ENCODE measurements at places on chromosomes 2 and 18. TPM values are rescaled to one million over a fixed set of nuclear protein-coding genes. Genes with fewer than 3 reads are reported as not detected.
A peak's percentile ranks its signal among the peaks of the same experiment; 100 is the strongest.

Gene ADD2
- 18.3 TPM for total RNA-seq

GRCh38 chr2:200620606-200621390, 35.0 kb downstream of the AOX1 start:
- no peak for DNase-seq

Gene RRM2
- 682 TPM for total RNA-seq

- no peak for DNase-seq
Measured at GRCh38 chr18:59455728-59456276, 96.7 kb upstream of the LMAN1 start.

DNA sequence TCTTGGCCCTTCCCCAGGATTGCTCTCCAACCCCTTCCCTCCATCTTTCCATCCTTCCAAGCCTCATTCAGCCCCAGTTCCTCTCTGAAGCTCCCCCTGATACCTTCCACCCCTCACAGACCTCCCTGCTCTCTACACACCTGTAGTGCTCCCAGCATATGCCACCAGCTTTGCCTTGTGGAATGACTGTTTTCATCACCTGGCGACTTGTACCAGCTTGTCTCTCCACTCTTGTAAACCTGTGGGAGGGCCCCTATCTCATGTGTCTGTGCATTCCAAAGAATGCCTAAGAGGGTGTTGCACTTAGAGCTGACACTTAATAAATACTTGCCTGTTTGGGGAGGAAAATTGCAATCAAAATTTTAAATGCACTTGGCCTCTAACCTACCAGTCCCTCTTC, 198.7 kb downstream of the BCL11A start:
- no peak for DNase-seq

Gene LOXHD1
- 0.14 TPM for total RNA-seq

Gene GPR39
- total RNA-seq = not detected

DNA sequence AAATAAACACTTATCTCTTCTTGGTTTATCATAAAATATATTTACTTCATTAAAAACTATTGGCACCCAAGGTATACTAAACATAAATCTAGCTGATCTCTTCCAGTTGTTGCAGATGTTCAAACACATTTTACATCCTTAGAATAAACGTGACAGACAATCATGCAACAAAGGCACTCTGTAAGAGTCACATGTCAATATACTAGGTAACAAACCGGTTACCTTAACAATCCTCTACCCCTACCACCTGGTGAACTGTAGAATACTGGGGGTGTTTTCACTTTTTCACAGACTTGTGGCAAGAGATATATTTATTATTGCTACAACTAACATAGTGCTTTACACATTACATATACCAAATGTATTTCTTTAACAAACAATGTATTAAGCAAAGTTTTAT, 15.8 kb downstream of the STK17B start:
- no peak for DNase-seq

GRCh38 chr2:64656379-64656778, 2.7 kb upstream of the SERTAD2 start:
- no peak for DNase-seq

Gene CRYGA
- not detected for total RNA-seq

- no peak for DNase-seq
Measured at GRCh38 chr2:137964066-137964858, at the start of gene HNMT. HNMT (plus strand) TSS chr2:137964473; CDS start chr2:137964492, 19 bp downstream.

Gene ZSWIM2
- total RNA-seq = not detected

DNA sequence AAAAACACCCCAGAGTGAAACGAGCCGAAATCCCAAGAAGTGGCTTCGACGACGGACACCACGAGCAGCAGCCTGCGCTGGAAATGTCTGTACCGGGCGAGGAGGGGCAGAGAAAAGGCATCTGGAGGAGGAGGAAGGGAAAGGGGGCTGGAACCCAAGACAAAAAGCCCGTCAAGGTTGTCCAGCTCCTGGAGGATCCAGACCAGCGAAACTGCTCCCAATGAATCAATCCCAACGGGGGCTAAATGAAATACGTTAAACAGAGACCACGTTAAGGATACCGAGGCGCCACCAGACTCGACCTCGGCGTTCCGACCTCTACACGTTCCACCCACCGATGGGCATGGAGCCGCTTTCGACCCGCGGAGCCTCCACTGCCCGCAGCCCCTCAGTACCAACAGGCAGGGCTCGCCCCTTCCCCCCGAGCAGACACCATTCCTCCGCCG, 400 bp downstream of the CCDC88A start:
- DNase-seq = peak; percentile 21

- no peak for DNase-seq
Measured at GRCh38 chr2:106701203-106702022, 184.6 kb downstream of the ST6GAL2 start.

DNA sequence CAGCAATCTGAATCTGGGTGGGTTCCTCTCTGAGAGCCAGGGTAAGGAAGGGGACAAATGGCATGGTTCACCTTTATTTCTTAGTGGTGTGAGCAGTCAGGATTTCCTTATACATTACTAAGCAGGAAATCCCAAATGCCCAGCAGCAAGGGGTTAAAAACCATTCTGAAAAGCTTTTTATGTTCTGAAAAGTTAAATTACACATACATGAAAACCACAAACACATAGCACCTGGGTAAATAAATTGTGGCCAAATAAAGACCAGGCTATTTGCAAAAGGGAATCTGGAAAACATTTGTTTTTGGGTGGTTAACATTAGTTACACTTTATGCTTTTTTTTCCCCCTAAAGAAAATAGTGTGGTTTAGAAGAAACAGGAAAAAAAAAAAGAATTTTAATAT, 156.1 kb downstream of the AGPS start:
- DNase-seq = no peak

GRCh38 chr2:148922062-148922461, 47.0 kb downstream of the KIF5C start:
- DNase-seq = no peak

GRCh38 chr2:160522951-160523710, 29.5 kb upstream of the RBMS1 start:
- DNase-seq = no peak

Gene RTP5
- total RNA-seq = not detected

DNA sequence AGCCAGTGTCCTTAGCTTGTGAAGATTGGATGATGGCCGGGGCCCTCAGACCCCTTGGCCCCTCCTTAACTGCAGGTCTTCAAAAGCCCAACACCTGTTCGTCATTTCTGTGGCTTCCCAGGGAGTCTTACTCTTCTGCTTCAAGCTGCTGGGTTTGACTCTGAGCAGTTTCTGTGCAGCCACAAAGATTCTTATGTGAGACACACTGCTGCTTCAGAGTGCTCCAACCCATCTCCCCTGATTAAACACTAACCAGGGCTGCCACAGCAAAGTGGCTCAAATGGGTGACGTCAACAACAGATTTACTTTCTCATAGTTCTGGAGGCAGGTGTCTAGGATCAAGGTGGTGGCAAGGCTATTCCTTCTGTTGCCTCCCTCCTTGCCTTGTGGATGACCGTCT, 40.8 kb downstream of the TSN start:
- no peak for DNase-seq

Gene SNORC
- total RNA-seq = 1.3 TPM

DNA sequence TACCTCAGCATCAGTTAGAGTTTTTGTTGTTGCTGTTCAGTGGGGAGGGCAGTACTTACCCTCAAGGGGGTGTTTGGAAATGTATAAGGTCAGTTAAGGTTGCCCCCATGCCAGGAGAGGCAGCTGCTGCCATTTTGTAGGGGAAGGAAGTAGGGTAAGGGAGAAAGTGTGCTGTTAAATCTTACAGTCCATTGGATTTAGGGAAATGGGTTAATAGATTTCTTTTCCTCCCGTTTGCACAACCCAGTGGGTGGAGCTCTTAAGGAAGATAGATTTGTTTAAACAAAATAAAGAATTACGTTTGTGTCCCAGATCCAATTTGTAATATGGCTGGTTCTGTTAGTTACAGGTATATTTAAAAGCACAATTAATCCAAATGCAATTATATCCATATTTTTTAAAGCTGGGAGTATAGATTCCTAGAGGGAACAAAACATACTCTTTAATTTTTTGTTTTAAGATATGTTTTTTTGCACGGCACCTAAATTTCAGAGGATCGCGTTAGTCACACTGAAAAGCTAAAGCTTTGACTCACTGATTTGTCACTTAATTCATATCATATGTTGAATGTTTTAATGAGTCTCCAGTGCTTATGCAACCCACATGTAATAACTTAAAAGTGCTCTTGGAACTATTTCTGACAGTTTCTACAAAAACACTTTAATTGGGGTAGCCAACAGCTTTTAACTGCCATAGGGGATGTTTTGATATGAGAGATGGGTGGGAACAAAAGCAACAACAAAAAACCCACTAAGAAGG, 9.0 kb upstream of the CWC22 start:
- no peak for DNase-seq

GRCh38 chr2:12083081-12083581, 336.7 kb downstream of the LPIN1 start:
- DNase-seq = no peak

GRCh38 chr2:173881461-173881860, 83.7 kb downstream of the SP3 start:
- no peak for DNase-seq

GRCh38 chr2:86283411-86284030, 53.9 kb downstream of the REEP1 start:
- DNase-seq = no peak

DNA sequence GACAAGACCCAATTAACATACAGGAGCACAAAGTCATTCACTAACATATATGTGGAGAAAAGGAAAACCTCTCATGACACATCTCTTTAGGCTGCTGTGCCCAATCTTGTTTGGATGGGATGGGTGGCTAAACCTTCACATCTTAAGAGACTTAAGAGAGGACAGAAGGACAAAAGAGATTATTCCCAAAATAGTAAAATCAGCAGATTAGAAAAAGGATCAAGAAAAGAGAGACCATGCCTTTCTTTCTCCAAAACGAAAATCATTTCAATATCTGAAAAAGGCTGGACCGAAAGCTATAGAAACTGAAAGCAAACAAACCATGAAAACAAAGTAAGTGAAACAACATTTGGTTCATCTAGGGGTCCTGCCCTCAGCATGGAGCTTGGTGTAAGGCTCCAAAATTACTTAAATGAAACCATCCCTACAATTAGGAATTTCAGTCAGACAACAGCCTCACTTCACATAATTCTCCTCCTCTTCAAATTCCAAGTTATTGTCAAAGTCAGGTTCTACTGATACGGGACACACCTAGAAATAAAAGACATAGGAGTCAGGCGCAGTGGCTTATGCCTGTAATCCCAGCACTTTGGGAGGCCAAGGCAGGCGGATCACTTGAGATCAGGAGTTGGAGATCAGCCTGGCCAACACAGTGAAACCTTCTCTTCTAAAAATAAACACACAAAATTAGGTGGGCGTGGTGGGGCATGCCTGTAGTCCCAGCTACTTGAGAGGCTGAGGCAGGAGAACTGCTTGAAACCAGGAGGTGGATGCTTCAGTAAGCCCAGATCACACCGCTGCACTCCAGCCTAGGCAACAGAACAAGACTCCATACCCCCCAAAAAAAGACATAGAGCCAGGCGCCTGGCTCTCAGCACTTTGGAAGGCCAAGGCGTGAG, 5.2 kb downstream of the STARD7 start:
- no peak for DNase-seq

- DNase-seq = no peak
Measured at GRCh38 chr2:108115868-108116267, 123.9 kb upstream of the SULT1C3 start.

GRCh38 chr2:72085036-72085435, 62.6 kb downstream of the CYP26B1 start:
- no peak for DNase-seq

GRCh38 chr2:48674933-48675332, 57.3 kb downstream of the GTF2A1L start:
- DNase-seq = no peak

GRCh38 chr2:195009202-195009601, 647.8 kb upstream of the SLC39A10 start:
- no peak for DNase-seq

Gene CPO
- total RNA-seq = not detected

Gene MSTN
- not detected for total RNA-seq

GRCh38 chr18:59484131-59484530, 125.1 kb upstream of the LMAN1 start:
- no peak for DNase-seq

DNA sequence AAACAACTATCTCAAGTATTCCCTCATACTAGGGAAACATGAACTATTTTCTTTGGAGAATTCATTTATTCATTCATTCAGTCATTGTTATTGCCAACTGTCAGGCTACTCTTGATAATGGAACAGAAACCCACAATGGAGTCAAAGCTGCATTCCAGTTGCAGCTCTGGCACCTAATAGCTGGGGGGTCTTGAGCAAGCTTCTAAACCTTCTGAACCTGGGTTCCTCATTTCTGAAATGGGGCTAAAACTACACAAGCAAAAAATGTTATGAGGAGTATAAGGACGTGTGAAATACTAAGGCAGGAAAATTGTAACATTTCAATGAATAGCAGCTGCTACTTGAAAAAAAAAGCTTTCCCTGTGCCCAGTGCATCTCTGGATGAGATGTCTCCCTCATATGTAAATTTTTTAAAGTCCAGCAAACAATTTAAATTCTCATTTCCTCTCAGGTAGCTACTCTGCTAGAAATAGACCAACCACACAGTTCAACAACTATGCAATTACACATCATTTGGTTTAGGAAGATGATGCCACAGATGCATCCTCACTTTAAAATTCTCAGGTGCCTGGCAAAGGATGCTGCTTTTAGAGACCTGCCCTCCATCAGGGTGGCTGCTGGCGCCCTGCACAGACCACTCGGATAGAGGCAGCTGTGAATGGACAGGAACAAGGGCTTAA, 38.5 kb downstream of the SPRED2 start:
- DNase-seq = no peak

- DNase-seq = no peak
Measured at GRCh38 chr18:49399003-49399402, 61.4 kb downstream of the DYM start.

- no peak for DNase-seq
Measured at GRCh38 chr2:204274991-204275390, 270.3 kb upstream of the PARD3B start.

Gene FBXO48
- 1.9 TPM for total RNA-seq

- no peak for DNase-seq
Measured at GRCh38 chr2:10547663-10548376, 99.7 kb upstream of the ODC1 start.

DNA sequence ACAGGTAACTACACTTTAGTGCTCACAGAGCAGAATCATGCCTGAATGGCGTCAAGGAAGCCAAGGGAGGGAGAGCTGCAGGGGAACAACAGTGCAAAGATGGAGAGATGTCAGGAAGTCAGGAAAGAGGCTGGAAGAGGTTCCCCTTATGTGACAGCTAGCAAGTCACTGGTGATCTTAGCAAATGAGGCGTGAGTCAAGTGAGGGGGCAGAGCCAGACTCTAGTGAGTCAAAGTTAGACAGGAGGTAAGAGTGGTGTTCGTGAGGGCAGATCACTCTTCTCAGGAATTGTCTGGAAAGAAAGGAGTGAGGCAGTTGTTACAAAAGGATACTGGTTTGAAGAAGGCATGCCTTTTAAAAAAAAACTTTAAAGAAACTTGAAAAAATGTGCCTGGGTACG, 87.1 kb downstream of the MEP1B start:
- DNase-seq = no peak

DNA sequence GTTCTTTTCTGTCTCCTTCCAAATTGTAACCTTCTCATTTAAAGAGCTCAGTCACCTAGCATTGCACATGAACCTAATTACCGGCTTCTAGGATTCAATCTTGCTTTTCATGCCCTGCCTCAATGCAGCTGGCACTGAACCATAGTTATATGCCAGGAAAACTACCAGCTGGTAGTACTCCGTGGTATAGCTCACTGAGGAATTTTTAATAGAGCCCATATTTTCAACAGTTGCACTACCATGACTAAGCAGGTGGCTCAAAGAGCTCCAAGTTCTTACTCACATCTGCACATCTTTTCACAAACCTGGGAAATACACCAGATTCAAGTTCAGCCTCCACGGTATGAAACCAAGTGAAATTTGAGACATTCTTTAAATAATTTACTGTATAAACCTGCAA, 363.5 kb downstream of the GRB14 start:
- no peak for DNase-seq

All from activated naive CD4-positive, alpha-beta T cell treated with anti-CD3 and anti-CD28 coated beads, Interleukin-2, amount 50 U/mL, for 72 hours (primary cell).